ENCODE measurements at places on chromosomes 3 and 15.

GRCh38 chr3:133928136-133928893 is 32.6 kb upstream of the RAB6B start:
- DNase-seq: no peak

DNA sequence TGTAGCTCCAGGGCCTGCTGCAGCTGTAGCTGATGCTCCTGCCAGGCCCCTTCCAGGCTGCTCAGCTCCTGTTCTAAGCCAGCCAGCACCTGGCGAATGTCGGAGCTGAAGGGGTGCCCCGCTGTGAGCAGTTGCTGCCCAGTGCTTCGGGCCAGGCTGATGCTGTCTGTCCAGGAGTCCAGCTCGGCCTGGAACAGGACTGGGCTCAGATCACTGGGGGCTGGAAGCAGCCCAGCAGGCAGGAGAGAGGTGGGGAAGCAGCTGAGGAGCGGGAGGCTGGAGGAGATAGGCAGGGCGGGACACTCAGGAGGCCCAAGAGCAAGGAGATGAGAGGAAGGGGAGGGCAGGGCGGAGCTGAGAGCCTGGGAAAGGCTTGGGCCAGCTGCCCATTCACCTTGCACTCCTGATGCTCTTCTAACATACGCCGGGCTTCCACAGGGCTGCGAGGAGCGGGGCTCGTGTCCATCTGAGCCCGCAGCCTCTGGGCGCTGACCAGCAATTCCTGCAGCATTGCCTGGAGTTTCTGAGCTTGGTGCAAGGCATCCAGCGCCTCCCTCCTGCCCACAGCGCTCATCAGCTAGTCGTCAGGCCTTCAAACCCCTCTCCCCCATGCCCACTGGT is 23.2 kb downstream of the PLA2G4B start:
- no peak for DNase-seq

DNA sequence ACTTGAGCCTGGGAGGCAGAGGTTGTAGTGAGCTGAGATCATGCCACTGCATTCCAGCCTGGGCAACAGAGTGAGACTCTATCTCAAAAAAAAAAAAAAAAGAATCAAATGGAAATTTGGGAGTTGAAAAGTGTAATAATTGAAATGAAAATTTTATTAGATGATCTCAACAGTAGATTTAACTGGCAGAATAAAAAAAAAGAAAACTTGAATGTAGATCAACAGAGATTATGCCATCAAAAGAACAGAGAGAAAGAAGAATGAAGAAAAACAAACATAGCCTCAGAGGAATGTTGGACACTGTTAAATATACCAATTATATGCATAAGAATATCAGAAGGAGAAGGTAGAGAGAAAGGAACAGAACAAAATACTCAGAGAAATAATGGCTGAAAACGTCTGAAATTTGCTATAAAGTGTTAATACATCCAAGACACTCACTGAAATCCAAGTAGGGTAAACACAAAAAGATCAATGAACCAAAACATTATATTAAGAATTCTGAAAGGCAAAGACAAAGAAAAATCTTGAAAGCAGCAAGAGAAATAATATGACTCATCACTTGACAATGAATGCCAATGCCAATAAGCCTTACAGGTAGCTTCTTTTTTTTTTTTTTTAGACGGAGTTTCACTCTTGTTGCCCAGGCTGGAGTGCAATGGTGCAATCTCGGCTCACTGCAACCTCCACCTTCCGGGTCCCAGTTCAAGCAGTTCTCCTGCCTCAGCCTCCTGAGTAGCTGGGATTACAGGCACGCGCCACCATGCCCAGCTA is 14.6 kb upstream of the ELP6 start:
- DNase-seq: no peak

DNA sequence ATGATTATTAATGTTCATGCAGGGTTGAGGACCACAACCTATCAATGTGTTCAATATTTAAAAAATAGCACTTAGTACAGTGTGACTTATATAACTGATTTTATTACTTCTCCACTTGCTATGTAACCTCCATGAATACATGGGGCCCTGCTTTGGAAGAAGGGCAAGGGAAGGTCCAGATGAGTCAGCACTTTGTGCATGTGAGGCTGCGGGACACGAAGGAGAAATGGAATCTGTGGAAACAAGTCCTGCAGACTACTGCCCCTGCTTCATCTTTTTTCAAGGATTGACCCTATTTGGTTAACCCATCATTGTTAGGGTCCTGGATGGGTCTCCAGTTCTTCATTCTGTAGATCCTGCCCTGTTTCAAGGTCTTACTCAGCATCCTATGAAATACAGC is 1.6 kb downstream of the NXPE3 start:
- DNase-seq: no peak

GRCh38 chr3:46972396-46972795 is 4.1 kb downstream of the CCDC12 start:
- DNase-seq: no peak

GRCh38 chr15:88625943-88626741 is 5.0 kb downstream of the AEN start:
- DNase-seq: no peak

DNA sequence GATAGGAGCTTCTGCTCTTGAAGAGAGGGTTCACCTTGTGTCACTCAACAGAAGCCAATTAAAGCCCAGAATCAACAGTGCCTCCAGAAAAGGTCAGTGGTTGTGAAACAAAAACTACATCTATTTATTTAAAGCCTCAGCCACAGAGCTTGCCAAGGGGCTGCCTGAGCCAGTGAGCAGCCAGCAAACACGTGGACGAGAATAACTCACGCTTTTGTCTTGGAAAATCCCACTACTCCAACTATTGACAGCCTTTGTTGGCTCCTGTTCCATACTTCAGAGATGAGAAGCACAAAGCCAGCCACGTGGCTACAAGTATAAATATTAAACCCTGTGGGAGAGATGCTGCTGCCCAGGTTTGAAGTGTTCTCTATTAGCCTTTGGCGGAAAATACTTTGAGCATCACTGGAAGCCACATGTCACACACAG is 10.3 kb downstream of the GPR156 start:
- no peak for DNase-seq

DNA sequence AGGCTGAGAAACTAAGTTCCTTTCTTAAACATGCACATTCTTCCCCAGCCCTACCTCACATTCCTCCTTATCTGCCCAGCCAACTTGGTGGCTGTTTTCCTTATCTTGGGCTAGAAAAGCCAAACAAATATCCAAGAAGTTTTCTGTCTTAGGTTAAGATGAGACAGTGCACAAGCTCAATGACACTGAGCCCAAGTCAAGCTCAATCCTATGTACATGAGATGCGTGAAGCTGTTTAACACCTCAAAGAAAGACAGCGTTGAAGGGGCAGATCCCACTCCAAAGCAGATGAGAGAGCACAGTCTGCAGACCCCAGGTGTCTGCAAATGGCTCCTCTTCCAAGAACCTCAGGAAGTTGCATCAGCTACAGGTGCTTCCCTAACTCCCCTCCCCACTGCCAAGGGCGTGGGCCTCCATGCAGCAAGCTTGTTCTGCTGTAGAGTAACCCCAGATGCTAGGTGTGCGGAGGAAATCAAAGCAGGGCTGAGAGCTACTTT is 16.6 kb downstream of the LRRC2 start:
- no peak for DNase-seq

- no peak for DNase-seq
Observed at GRCh38 chr15:77034695-77035489, 36.0 kb downstream of the TSPAN3 start.

DNA sequence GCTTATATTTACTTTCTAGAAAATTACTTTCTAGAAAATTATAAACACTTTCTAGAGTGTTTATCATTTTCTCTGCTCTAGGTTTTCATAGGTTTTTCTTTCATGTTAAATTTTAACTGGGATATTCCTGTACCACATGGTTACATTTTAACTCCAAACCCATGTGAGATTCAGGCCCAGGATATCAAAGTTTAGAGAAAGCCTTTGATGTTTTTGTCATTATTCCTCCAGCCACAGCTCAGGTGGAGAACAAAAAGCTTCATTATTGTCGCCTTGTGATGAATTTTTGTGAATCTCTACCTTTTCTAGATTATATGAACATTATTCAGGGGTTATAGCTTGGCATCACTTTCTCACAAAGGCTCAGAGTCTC is 816.0 kb downstream of the SQOR start:
- DNase-seq: no peak

GRCh38 chr15:42066764-42067415 is 27.5 kb downstream of the PLA2G4D start:
- DNase-seq: no peak

- DNase-seq: no peak
Observed at GRCh38 chr15:32690941-32691688, 26.7 kb upstream of the GREM1 start.

DNA sequence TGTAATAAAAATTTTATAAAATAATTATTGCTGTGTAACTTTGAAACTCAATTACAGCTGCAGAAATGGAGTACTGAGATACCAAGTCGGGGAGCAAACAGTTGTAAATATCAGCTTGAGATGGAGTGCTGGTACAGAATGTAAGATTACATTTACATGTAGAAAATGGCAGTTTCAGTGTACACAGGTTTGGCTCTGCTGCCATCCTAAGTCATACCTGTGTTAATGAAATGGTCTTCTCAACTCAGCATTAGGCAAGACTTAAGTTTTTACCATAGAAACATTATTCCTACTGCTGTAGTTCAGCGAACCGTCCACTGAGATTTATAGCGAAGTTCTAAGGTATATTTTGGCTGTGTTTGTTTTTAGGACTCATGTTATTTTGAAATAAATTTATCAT is 110.1 kb upstream of the TBL1XR1 start:
- DNase-seq: no peak

- DNase-seq: no peak
Observed at GRCh38 chr15:48984811-48985352, 21.2 kb upstream of the SHC4 start.

- no peak for DNase-seq
Observed at GRCh38 chr3:31696009-31696297, 163.2 kb downstream of the STT3B start.

- no peak for DNase-seq
Observed at GRCh38 chr3:19972054-19972453, 25.2 kb downstream of the RAB5A start.

GRCh38 chr3:7546253-7546652 is 685.3 kb downstream of the GRM7 start:
- DNase-seq: no peak

- no peak for DNase-seq
Observed at GRCh38 chr15:58330741-58331559, 100.8 kb upstream of the LIPC start.

DNA sequence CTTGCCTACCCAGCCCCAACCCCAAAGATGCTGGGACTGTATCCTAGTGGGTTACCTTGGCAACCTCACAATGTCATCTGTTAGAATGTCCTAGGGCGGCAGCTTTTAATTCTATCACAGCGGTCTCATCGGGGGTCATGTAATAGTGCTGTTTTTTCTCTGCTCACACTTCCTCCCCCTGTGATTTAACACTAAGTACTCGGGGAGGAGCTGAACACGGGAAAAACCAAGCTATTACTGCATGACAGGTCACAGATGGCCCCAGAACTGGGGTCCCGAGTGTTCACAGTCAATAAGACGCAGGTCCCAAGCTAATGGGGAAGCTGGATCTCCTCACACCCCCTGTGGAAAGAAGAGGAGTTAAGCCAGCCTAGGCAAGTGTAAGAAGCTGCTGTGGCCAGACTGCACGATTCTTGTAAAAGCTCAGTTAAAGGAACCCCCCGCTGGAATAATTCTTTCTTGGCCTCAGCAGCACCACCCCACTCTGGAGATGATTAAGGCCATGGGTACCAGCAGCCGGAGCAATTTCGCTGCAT is 2.5 kb upstream of the RFTN1 start:
- DNase-seq: no peak

- no peak for DNase-seq
Observed at GRCh38 chr3:114060906-114061655, 4.5 kb downstream of the QTRT2 start.

GRCh38 chr3:25456723-25457670 is 28.9 kb downstream of the RARB start:
- no peak for DNase-seq

DNA sequence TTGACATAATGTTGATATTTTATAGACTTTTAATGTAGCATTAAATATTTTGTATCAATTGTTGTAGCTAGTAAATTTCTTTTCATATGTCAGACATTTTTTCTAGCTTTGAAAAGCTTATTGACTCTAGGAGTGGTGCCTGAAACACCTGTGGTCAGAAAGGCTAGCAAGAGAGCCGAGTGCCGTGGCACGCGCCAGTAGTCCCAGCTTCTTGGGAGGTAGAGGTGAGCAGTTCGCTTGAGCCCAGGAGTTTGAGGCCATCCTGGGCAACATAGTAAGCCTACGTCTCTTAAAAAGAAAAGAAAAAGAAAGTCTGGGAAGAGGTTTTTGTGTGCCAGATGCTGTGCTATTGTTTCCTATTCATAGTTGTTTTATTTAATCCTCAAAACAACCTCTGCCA is 198.2 kb downstream of the FEZF2 start:
- DNase-seq: no peak

GRCh38 chr3:165185707-165186327 is 10.4 kb downstream of the SLITRK3 start:
- no peak for DNase-seq

DNA sequence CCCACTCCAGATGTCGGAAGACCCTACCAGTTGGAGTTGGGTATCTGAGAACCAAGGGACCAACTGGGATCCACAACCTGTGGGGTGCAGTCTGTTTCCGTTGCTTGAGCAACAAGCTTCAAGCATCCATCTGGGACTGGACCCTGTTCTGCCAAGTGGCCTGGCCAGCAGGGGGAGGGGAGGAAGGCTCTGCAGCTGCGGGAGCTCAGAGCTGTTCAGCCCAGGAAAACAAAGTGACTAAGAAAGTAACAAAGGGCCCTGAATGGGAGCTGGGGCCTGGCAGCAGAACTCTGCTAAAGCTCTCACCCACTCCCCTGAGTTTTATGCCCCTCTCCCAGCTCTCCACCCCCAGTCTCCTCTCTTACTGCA is 2.7 kb downstream of the TYRO3 start:
- no peak for DNase-seq

DNA sequence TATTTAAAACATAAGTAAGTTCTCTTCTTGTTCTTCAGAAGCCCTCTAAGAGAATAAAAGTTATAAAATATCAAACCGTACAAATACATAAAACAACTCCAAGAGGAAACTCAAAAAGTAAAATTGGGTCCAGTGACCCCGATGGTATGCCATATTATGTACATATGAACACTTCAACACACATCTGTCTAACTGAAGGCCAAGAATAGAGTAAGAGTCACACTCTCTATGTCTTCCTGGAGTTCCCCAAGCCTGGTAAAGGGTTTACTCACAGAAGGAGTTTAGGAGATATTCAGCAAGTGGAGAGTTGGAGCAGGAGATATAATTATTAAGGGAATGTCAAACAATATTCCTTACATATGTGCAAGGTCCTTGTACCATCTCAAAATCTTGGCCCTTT is 101.3 kb upstream of the EIF1B start:
- no peak for DNase-seq

DNA sequence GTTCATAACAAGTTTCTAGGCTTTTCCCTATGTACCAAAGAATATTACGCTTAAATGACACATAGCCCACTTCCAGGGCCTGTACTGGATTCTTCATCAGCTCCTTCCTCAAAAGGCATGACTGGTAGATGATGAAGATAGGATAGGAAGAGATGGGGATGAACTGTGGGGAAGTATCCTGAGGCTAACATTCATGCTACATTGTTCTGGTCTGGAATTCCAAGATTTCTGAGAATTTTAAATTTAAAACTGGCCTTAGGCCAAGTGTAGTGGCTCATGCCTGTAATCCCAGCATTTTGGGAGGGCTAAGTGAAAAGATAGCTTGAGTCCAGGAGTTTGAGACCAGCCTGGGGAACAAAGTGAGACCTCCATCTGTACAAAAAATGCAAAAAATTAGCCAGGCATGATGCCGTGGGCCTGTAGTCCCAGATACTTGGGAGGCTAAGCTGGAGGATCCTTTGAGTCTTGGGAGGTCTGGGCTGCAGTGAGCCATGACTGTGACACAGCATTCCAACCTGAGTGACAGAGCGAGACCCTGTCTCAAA is 160.1 kb upstream of the PLAAT1 start:
- DNase-seq: no peak
